ENCODE measurements at places on chromosomes 3 and 15.

DNA sequence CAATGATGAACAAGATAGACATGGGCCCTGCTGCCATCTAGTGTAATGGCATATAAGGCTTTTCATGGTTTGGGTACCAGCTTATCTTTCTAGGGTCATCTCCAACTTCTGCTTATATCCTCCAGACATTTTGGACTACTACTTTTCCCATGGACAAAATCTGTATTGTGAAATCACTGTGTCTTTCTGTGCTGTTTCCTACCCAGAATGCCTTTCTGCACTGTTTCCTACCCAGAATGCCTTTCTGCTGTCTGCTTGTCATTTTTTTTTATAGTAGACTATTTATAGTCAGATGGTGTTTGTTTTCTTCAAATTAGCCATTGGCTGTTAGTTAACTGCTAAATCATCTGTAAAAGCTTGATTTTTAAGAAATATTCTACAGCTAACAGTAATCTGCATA lies 20.1 kb downstream of the VPS8 start:
- no peak for DNase-seq

DNA sequence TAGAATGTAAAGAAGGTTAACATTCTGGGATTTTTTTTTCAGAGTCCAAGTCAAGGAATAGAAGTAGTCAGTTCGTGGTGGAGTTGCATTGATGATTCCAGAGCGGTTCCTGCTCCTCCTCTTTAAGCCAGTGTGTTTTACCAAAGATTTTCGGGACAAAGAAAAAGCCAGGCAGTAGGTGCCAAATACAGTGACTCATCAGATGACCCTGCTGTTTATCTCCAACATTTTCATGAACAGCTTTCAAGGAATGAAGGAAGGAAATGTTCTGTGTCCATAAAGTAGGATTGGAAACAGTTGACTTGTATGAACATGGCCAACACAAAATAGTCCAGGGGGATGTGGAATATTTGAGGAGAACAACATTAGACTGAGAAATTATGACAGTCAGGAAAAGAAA lies 142.4 kb upstream of the TMC3 start:
- no peak for DNase-seq

DNA sequence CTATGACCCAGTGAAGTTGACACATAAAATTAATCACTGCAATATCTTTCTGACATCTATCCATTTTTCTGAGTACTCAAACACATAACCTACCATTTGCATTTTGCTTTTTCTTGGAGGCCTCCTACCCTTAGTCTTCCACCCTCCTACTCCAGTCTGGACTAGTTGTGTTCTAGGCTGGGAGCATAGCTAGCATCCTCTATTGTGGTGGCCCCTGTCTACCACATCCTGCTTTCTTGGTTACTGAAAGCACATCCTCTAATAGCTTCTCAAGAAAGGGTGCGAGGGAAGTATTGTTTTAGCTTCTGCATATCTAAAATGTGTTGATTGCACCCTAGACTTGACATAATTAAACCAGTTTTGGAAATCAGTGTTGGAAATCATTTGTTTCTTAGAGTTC lies 176.5 kb downstream of the THSD4 start:
- no peak for DNase-seq

DNA sequence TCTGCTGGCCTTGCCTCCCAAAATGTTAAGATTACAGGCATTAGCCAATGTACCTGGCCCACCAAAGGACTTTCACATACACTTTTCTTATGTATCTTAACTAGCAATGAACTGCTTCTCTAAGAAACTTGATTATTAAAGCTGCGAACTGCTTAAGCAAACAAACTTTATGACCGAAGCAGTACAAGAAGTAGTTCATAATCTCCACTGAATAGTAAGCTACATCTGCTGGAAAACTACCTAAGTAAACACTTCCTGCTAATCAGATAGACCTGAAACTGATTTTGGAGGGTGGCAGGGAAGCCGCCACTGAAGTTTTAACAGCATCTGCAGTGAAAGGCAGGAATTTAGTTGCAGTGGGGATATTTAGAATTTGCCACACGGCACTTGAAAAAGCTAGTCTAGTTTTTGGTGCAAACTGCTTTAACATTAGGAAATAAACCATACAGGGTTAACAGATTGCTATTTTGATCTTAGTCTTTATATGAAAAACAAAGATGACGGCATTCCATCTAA lies 8.1 kb downstream of the HYPK start:
- no peak for DNase-seq

DNA sequence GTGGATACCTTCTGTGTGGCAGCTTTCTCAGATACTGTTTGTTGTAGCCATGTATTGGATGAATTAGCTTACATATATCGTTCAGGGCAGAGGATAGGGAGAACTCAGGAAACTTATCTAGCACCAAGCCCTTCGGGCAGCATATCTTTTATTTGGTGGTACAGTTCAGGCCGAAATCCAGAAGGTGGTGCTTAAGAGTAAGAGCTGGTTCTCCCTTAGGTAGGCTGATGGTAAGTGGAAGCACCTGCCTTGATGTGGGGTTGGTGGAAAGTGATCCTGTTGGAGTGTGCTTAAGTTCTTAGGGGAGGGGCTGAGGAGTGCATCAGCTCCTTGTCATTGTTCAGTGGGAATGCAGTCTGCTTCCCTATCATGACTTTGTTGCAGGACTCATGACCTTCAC lies 187.5 kb downstream of the DOCK3 start:
- no peak for DNase-seq

GRCh38 chr3:30864836-30865235 lies 29.6 kb downstream of the GADL1 start:
- no peak for DNase-seq

GRCh38 chr15:52656412-52656811 lies 22.8 kb downstream of the ATOSA start:
- DNase-seq = no peak

DNA sequence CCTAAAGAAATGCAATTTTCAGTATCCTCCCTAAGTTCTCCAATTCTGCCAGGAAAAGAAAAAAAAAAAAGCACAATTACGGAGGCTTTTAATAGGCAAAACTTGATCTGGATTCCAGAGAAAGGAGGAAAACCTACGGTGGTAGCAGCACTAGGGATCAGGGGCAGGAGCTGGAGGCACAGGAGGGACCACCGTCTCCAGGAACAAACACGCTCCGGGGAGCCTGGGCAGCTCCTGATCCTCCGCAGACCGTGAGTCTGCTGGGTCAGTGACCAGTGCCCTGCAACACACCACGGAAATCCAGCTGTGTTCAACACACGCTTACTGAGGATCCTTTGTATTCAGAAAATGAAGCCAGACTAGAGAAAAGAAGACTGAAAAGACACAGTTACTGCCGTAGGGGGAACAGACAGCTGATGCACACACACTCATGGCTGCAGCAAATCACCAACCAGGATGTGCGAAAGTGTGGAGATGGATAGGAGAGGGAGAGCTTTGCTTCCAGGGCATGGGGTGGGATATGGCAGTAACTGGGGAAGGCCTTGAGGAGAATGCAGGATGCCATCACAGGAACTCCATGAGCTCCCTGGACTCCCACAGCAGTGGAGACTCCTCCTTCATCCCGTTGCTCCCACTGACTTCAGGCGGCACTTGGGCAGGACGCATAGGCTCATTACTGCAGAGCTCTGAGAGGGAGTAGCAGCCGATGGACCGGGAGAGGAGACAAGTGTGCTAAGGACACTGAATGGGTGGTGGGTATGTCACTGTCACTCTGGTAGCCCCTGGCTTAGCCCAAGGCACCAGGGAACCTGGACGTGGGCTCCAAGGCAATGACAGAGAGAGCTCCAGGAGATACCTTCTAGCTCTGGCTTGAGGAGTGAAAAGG lies 167.0 kb downstream of the ATP10A start:
- DNase-seq = no peak

- DNase-seq = no peak
Observed at GRCh38 chr3:23071296-23071695, 131.8 kb upstream of the UBE2E2 start.

- DNase-seq = no peak
Observed at GRCh38 chr3:5140839-5141238, 18.7 kb downstream of the ARL8B start.

DNA sequence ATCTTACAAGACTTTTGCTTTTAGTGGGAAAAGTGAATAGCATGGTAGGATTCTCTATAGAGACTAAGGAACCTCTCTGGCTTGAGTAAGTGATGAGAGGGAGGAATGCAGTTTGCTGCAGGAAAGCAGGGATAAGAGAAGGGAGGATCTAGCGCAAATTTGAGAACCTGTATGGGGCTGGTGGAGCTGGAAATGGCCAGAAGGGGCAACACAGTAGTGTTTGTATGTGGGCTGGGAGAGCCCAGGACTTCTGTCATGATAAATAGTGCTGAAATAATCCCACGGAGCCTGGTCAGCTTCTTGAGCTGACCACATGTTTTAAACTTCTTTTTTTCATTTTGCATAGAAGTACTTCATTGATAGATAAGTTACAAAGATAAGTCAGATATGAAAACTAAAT lies 11.2 kb upstream of the SHC4 start:
- no peak for DNase-seq

All from cortex of kidney (tissue), 1 donor.